ENCODE measurements at places on chromosomes 11 and 22.
A peak's percentile ranks its signal among the peaks of the same experiment; 100 is the strongest.

GRCh38 chr22:22930571-22931556, 43.2 kb downstream of the IGLL5 start:
- DNase-seq: no peak

- no peak for DNase-seq
Observed at GRCh38 chr11:81674211-81674610, 1059.5 kb downstream of the FAM181B start.

DNA sequence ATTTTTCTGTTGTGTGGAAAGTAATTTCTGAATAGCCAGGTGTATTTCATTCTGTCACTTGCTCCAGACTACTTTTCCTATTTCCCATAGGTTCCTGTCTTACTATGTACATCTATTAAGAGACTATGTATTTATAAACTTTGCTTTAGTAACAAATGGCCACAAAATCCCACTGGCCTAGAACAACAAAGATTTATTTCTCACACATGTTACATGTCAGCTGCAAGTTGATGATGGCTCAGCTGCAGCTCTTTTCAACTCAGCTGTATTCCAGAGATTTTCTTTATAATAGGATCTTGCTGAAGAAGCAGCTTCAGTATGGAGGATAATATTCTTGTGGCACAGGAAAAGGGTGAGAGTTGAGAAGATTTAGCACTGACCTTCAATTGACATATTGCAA, 539.6 kb upstream of the LRRC4C start:
- no peak for DNase-seq

GRCh38 chr11:117902001-117902845, 25.8 kb upstream of the FXYD6 start:
- DNase-seq: no peak

DNA sequence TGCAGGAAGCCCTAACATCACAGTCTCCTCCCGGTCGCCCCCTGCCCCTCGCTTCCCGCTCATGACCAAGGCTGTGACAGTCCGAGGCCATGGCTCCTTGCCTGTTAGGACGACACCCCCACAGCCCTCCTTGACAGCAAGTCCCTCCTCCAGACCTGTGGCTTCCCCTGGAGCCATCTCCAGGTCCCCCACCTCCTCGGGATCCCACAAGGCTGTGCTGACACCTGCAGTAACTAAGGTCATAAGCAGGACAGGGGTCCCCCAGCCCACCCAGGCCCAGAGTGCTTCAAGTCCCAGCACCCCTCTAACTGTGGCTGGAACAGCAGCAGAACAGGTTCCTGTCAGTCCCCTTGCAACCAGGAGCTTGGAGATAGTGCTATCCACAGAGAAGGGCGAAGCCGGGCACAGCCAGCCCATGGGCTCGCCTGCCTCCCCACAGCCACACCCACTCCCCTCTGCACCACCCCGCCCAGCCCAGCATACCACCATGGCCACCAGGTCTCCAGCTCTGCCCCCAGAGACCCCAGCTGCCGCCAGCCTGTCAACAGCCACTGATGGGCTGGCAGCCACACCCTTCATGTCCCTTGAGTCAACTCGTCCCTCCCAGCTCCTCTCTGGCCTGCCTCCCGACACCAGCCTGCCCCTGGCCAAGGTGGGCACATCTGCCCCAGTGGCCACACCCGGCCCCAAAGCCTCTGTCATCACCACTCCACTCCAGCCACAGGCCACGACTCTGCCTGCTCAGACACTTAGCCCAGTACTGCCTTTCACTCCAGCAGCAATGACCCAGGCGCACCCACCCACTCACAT, 63.2 kb downstream of the OTOG start:
- DNase-seq: no peak

- DNase-seq: no peak
Observed at GRCh38 chr22:24510637-24511625, 15.8 kb downstream of the UPB1 start.

- DNase-seq: no peak
Observed at GRCh38 chr11:110897035-110897434, 184.8 kb upstream of the ARHGAP20 start.

- no peak for DNase-seq
Observed at GRCh38 chr11:71554996-71555395, 6.8 kb downstream of the KRTAP5-9 start.

GRCh38 chr11:67307545-67308001, 4.2 kb downstream of the SSH3 start:
- no peak for DNase-seq

DNA sequence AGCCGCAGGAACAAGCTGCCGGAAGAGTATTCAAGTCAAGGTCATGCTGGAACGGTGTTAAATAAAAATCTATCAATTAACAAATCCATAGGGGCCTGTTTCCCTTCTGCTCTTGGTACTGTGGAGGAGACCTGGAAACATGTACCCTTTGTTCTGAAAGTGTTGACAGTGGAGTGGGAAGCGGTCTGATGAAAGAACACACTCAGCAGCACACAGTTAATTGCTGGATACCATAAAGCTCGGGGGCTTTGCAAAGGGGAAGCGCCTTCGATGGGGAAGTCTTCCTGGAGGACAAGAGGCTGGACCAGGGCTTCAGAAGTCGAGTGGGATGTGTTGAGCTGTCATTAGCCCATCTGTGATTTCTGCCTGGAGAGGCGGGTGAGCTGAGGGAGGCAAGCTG, 112.5 kb upstream of the CLPB start:
- DNase-seq: no peak

GRCh38 chr11:115067900-115068530, 389.7 kb downstream of the NXPE2 start:
- DNase-seq: no peak

GRCh38 chr22:44365191-44365590, 52.4 kb upstream of the SHISAL1 start:
- no peak for DNase-seq

- DNase-seq: no peak
Observed at GRCh38 chr11:88552379-88553062, 215.0 kb upstream of the CTSC start.

- no peak for DNase-seq
Observed at GRCh38 chr11:12864316-12865156, 144.6 kb upstream of the RASSF10 start.

- no peak for DNase-seq
Observed at GRCh38 chr22:45887202-45888131, 89.5 kb downstream of the WNT7B start.

DNA sequence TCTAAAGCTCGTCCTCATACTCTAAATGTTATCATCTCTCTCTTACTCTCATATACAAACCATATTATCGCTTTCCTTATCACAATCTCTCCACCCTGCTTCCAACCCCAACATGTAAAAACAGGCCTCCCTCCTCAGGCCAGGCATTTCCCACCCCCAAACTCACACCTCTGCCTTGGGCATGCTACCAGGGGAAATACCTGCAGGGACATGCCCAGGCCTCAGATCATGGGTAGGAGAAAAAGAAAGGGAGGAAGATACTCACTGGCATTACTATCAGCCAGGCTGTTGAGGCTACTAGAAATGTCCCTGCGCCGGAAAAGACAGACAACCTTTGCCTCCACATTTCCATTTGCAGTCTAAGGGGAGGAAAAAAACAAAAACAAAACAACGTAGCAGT, 1.8 kb downstream of the MTA2 start:
- DNase-seq: no peak

DNA sequence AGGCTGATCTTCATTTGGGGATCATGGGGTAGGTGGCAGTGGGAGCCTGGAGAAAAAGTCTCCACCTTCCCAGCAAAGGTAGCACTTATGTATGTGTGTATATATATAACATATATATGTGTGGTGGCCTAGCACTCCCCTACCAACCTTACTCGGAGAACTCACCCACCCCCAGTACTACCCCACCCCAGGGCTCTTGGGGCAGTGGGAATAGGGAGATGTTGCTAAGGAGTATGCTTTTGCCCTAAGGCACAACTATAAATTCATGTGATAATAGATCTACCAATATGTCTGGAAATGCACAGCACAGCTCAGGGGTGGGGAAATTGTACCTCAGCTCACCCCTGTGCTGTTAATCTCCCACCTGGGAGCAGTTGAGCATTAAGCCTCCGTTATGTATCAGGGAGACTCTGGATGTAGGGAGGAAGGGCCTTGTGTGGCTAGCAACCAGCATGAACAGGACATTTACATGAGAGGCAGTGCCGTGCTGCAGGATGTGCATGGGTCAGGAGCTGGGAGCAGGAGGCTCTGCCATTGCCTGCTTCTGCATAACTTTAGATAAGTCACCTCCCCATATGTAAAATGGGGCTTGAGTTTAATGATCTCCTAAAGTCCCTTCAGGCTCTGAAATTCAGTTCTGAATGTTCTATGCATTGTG, 57.3 kb downstream of the C11orf91 start:
- no peak for DNase-seq

- DNase-seq: no peak
Observed at GRCh38 chr11:57800444-57801182, 39.0 kb downstream of the CTNND1 start.

DNA sequence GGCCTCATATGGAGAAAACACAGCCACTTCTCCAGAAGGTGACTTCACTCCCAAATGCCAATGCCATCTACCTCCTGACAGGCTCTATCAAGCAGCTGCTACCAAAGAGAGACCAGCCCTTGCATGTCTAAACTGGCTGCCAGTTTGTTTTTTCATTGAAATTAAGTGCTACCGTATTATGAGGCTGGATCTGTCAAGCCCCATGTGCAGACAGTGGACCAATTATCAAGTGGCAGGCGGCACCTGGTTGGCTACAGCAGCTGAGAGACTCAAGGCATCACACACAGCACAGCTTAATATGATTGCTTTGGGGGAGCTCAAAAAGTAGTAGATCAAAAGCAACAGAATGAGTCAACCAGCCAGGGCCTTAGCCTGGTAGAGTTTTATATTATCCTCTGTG, 1293.0 kb upstream of the TENM4 start:
- DNase-seq: no peak

- DNase-seq: no peak
Observed at GRCh38 chr11:111736181-111736590, 30.0 kb downstream of the PPP2R1B start.

GRCh38 chr11:78825591-78826020, 250.9 kb upstream of the NARS2 start:
- no peak for DNase-seq

- no peak for DNase-seq
Observed at GRCh38 chr11:120398132-120398531, 61.9 kb downstream of the ARHGEF12 start.

DNA sequence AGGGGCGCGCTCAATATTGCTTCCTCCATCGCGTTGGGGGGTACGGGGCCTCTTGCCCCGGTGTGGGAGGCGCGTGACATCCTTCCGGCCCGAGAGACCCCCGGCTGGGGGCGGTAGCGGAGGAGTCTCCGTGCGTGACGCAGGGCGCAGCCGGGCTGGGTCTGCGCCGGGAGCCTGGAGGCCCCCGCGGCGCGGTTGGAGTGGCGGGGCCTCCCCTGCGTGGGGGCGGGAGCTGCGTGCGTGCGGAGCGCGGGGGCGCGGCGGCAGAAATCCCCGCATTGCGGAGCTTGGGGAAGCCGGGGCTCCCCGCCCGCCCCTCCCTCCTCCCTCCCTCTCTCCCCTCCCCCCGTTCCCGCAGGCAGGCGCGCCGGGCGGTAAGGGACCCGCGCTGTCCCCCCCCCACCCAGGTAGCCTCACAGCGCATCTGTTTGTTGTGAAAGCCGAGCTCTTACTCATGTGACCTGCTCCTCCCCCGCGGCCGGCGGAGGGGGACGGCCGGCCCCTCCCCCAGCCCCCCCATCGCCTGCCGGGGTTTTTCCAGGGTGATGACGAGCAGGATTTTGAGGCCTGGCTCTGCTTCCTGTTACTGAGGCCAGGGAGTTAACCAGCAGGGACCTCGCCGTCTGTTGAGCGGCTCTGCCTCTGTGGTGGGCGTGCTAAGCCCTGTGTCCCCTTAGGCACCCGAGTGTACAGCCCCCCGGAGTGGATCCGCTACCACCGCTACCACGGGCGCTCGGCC, 1.6 kb downstream of the PIM3 start:
- peak; percentile 65 for DNase-seq

DNA sequence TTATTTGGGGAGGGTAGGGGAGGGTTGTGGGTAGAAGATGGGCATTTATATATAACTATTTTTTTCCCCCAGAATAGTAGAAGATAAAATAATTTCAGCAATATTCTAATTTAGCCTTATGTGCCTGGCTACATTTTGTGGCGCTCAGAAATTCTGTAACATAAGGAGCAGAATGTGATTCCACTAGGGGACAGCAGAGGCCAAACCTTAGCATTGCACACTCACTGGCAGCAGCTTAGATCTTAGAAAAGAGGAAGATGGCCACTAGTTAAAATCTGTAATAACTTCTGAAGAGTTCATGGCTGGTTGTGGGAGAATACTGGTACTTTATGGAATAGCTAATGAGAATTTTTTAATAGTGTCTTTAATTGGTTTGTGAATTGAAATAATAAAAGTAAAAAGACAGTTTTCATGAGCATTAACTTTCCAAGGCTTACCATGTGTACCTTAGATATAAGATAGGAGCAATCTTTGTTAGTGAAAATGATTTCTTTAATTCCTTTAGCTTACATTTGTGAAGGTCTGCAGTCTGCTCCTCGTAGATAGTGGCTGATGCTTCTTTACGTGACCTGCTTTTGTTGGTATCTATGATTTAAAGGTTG, 33.1 kb downstream of the DDX10 start:
- no peak for DNase-seq

DNA sequence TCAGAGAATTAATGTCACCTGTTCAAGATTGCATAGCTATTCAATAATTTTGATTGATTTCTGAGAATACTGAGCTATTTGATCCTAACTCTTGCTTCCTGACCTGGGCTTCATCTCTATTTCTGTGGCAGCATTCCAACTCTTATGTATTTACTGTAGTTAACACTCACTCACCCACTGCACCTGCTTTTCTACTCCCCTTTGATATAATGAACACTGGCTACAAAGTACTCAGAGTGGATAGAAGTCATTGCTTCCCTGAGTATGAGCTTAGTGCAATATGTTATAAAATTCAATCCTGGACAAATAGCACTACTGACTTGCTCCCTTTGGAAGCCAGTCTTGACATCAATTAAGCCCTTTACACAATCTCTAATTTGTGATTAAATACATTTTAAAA, 117.2 kb downstream of the APIP start:
- DNase-seq: no peak

DNA sequence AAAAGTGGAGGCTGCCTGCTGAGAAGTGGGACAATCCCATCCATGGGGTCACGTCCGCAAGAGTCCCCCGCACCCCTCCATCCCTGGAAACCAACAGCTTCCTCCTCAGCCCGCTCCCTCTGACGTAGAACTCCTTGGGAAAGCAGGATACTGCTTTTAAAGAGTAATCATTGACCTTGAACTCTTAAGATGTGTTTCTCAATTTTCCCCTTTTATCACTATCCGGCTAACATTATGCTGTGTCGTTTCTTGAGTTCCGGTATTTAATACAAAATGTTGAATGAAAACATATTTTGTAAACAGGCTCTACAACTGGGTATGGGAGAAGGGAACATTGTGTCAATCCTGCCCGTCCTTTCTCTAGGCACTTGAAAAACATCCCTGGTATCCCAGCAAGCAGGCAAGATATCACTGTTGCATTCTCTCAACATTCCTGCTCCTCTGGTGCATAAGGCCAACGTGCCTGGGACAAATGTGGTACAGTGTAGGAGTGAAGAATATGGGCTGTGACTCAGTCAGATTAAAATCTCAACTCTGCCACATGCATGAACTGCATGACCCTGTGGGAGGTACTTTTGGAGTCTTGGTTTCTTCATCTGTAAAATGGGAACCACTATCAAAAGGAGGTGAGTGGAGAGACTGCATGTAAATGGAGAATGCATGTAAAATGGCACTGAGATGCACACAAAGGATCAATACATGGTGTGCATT, 52.8 kb downstream of the WT1 start:
- no peak for DNase-seq

- DNase-seq: no peak
Observed at GRCh38 chr22:44689173-44689572, 12.8 kb upstream of the PRR5 start.

GRCh38 chr11:45233121-45233803, 52.9 kb downstream of the SYT13 start:
- peak; percentile 22 for DNase-seq
